H9 (cell line): ENCODE measurements at places on chromosomes 11 and 22. TPM values are rescaled to one million over a fixed set of nuclear protein-coding genes. Genes with fewer than 3 reads are reported as not detected.

DNA sequence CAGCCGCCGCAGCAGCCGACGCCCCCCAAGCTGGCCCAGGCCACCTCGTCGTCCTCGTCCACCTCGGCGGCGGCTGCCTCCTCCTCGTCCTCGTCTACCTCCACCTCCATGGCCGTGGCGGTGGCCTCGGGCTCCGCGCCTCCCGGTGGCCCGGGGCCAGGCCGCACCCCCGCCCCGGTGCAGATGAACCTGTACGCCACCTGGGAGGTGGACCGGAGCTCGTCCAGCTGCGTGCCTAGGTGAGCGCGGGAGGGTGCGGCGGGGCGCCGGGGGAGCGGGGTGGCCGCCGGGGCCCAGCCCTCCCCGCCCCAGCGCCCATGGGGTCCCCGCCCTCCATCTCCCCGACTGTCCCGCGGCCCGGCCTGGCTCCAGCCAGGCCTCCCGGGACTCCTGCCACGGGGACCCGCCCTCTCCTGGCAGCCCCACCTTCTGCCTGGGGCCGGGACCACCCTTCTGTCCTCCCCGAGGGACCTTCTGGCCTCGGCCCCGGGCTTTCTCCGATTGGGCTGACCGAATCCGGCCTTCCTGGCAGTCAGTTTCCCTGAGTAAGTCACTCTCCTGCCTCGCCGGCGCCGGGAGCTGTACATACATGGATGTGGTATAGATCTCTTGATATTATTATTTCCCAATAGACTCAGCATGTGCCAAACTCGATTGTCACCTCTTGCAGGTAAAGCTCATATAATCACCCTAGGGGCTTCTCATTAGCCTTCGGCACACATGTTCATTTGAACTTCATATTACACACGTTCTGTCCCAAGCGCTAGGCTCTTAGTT lies 720 bp downstream of the PACS1 start:
- peak; percentile 44 for DNase-seq

Gene CNTF
- 2.4 and 3.5 TPM in 2 replicates for total RNA-seq

DNA sequence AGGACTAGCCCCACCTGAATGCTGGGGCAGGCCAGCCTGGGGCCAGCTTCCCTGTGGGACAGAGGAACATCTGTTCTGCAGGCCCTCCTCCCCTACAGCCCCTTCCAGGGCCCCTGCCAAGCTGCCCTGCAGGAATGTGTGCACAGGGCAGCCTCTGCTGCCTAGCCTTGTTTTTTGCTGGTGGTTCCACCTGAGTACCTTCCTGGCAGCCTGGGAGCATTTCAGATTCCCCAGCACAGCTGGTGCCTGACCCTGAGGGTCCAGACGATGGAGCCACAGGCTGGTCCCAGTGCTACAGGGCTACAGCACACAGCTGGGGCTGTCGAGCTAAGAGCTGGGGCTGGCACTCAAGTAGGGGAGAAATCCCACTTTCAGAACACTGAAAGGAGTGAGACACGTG lies 22.3 kb upstream of the GPR83 start:
- DNase-seq = no peak

GRCh38 chr11:110447897-110448745 lies 18.4 kb downstream of the FDX1 start:
- no peak for DNase-seq
